ENCODE measurements at places on chromosomes 2 and 18. TPM values are rescaled to one million over a fixed set of nuclear protein-coding genes. Genes with fewer than 3 reads are reported as not detected.

DNA sequence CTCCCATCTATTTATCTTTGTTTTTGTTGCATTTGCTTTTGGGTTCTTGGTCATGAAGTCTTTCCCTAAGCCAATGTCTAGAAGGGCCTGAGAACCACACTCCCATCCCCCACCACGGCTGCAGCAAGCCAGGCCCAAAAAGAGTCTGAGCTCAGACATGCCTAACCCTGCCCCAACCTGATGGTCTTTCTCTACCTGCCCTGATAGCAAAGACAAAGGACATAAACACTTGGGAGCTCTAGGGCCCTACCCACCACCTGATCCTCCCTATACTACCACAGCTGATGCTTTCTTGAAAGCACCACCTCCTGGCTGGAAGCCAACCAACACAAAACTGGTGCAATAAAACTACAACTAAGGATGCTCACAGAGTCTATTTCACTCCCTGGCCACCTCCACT is 233.4 kb downstream of the WDR7 start:
- no peak for DNase-seq

- no peak for DNase-seq
Measured at GRCh38 chr2:215635071-215635787, 199.4 kb upstream of the FN1 start.

DNA sequence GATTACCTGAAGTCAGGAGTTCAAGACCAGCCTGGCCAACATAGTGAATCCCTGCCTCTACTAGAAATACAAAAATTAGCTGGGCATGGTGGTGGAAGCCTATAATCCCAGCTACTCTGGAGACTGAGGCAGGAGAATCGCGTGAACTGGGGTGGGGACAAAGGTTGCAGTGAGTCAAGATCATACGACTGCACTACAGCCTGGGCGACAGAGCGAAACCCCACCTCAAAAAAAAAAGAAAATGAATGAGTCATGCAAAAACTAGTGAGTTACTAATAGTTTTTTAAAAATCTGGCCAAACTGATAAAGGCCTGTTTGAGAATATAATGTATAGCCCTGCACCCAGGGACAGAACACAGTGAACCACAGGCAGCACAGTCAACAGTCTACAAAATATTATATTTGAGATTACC is 17.5 kb downstream of the AFG3L2 start:
- no peak for DNase-seq

DNA sequence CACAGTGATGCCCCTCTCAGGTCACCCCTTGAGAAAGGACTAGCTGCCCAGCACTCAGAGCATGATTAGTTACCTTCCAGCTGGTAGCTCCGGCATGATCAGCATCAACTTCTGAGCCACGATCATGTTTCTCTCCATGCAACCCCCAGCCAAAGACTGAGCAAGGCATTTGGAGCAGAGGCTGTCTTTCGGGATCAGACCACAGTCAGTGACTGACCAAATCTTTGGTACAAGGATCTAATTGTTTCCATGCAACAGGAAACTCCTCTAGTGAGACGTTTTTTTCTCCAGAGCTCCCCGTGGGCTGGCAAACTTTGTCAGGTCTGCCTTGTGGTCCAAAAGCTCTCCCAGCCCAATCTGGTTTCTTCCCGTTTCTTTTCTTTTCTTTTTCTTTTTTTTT is 244.3 kb downstream of the METTL4 start:
- no peak for DNase-seq

ZNF804A gene
- polyA plus RNA-seq: 0.03 TPM

UBE2E3 gene
- 58.2 TPM for polyA plus RNA-seq

METTL21A gene
- 14.0 TPM for polyA plus RNA-seq

METTL4 gene
- polyA plus RNA-seq: 6.0 TPM

SCN7A gene
- 2.4 TPM for polyA plus RNA-seq

DNA sequence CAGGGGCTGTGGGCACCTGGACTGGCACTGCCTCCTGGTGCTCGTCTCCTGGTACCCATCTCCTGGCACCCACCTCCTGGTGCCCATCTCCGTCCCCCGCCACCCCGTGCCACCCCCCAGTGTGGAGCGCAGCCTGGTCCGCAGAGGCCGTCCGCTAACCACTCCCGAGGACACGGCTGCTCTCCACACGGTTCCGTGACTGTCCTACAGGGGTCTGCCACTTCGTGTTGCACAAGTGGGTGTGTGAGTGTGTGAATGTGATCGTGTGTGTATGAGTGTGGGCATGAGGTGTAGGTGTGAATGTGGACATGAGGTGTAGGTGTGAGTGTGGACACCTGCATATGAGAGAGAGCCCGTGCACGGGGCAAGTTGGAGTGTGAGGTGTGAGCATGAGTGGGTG is 119.4 kb upstream of the HS6ST1 start:
- DNase-seq: no peak

- no peak for DNase-seq
Measured at GRCh38 chr2:66252109-66252508, 182.8 kb upstream of the MEIS1 start.

RBM43 gene
- polyA plus RNA-seq: 1.7 TPM

DNA sequence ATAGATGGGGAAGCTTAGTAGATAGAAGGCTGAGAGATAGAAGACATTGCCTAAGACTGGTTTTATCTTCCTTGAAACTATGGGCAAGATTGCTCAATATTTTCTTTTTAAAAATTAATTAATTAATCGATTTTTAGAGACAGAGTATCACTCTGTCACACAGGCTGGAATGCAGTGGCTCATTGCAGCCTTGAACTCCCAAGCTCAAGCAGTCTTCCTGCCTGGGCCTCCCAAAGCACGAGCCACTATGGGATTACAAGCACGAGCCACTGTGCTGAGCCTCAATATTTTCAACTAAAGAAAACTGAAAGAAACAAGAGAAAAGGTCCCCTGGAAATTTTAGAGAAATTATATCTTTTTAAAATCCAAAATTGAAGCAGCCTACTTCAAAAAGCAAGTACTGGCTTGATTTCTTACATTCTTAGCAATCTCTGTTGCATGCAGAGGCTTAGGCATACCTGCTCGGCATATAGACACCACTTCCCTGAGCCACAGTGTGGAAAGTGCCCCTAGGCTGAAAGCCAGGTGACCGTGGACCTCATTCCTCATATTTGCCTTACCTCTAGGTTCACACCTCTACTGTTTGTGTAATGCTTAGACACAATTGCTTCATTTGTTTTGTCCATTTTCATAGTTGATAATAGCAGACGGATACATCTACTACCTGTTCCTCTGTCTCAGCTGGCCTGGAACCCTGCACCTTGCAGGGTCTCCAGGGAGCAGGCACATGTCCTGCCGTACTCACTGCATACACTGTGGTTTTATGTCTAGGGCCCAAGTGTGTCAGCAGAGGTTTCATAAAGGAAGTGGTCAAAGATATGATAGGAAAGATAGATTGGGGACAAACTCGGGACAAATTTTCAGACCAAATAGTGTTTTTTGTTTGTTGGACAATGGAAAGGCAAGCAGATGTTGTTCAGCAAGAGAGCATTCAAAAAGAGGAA is 166.5 kb upstream of the ALPP start:
- no peak for DNase-seq

- DNase-seq: no peak
Measured at GRCh38 chr18:76654577-76654976, 159.5 kb upstream of the ZNF516 start.

GRCh38 chr2:113176696-113177355 is 3.1 kb downstream of the PSD4 start:
- no peak for DNase-seq

DNA sequence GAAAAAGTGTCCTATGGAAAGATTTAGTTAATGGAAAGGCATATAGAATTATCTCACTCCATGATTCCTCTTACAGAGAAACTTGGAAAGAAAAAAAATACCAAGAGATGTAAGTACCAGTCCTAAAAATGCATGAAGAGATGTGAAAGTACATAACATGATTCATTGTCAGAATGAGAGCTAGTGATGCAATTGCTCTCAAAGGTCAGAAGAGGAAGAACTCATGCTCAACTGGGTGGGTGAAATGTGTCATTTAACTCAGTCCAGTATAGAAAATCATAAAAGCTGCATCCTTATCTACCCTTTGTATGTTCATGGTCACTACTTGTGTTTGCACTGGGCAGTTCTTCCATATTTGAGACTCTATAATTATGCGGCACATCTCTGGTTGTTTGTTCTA is 300.0 kb upstream of the PIK3C3 start:
- DNase-seq: no peak

GRCh38 chr2:186496401-186496800 is 10.3 kb downstream of the ZC3H15 start:
- DNase-seq: no peak

UGT1A10 gene
- not detected for polyA plus RNA-seq

MOCOS gene
- polyA plus RNA-seq: 0.28 TPM

DNA sequence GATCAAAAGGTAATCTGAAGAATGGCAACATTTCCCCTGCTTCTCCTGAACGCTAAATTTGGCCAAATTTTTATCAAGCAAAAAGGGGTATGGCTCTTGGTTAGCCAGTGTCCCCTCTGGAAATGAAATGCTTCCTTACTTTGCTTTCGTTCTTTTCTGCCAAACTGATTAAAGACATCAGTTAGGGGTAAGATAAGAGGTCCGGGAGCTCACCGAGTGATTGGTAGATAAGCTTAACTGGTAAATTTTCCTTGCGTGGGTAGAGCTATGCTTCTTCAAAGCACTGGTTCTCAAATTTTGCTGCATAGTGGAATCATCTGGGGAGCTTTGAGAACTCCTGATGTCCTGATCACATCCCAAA is 62.7 kb upstream of the MAPRE2 start:
- no peak for DNase-seq

DNA sequence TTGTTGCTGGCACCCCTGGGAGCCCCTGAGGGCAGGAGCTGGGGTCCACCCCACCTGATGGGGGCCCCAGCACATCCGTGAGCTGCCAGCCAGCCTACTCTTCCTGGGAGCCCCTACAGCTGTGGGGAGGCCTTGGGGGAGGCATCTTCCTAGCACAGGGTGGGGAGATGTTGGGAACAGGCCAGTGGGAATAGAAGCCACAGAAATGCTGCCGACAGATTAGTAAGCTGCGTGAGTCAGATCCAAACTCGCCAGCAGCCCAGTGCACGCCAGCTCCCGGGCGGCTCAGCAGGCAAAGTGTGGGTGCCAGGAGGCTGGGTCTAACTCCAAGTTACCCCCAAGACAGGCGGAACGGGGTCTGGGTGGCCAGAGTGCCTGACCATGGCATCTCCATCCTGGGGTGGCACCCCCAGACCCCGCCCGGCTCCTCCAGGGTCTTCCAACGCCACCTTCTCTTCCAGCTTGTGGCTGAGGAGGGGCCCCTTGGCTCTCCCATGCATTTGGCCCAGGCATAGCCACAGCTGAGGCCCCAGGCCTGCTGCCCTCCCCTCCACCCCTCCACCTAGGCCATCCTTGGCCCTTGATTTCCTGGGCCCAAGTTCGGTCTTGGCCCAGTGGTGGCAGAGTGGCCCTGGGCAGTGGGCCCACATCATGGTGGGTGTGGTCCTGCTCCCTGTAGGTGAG is 15.3 kb downstream of the CROCC2 start:
- peak; percentile 13 for DNase-seq

GRCh38 chr2:56008661-56009431 is 85.3 kb upstream of the EFEMP1 start:
- peak; percentile 64 for DNase-seq

MTX2 gene
- polyA plus RNA-seq: 57.0 TPM

COMMD1 gene
- polyA plus RNA-seq: 72.4 TPM

DNA sequence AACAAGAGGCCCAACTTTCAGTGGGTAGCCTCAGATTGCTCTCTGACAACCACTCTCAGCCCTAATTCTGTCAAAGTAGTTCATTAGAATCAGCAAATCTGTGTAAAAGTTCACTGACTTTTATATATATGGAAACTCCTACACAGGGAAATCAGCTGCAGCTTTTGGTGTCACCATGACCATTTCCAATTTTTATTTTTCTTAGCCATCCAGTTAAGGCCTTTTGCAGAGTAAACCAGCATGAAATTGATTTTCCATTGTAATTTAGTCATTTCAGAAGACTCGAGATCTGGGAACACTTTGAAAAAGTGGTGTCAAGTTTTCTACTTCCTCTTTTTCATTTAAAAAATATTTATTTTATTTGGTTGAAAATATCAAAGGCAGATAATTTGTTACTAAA is 263.2 kb downstream of the TMEM182 start:
- DNase-seq: no peak

DNA sequence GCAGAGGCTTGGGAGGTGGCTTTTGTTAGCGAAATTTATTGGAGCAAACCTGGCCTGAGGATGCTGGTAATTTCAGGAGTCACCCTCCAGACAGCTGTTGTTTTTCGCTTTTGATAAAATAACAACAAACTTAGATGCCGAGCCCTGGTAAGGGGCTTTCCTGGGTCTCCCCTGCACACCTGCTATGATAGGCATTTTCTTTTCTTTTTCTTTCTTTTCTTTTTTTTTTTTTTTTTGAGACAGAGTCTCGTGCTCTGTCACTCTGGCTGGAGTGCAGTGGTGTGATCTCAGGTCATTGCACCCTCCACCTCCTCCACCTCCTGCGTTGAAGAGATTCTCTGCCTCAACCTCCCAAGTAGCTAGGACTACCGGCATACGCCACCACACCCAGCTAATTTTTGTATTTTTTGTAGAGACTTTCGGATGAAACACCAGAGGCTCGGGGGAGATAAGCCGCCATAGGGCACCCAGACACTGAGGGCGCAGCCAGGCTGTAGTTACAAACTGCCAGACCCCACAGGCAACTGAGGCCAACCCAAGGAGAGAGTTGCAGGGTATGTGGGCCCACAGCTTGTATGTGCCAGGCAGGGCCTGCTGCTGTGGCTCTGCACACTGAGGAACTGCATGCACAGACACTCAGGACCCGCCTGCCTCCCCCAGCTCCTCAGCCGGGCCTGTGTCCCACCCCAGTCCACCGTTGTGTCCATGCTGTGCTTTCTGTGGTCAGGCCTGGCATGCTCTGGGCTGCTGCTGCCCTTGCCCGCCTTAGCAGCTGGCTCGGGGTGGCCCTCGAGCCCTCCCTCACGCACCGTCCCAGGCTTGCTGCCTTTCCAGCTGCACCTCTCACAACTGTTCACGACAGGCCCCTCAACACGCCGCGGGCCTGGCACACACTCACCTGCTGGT is 3.9 kb downstream of the GYPC start:
- no peak for DNase-seq

GRCh38 chr2:177711483-177712265 is 319.1 kb downstream of the AGPS start:
- DNase-seq: no peak

DNA sequence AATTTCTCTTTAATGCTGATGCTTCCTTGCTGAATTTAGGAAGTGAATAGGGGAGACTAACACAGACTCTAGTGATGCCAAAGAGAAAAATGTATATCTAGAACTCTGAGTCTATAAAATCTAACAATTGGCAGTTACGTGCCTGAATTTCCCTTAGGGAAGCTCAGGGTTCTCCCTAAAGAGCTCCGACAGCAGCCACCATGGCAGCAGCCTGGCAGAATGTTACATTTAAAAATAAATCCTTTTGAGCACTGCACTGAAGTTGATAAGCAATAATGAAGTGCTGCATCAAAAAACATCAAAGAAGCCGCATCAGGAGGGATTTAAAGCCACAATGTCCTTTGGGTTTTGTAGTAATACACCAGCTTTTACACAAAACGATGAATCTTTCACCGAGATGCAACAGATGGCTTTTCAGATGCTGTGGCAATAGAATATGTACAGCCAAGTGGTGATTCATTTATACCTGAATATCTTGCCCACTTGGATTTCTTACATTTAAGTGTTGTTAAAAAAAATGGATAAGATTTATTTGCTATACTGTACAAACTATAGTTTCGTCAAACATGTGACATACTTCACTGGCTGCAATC is 291.2 kb upstream of the SESTD1 start:
- DNase-seq: no peak

ALK gene
- polyA plus RNA-seq: 0.01 TPM

SLC19A3 gene
- 2.3 TPM for polyA plus RNA-seq
